A172 (cell line): ENCODE measurements at places on chromosomes 6 and 20.
A peak's percentile ranks its signal among the peaks of the same experiment; 100 is the strongest.

GRCh38 chr6:2635911-2636310 is 114.8 kb downstream of the MYLK4 start:
- no peak for DNase-seq

- no peak for DNase-seq
Observed at GRCh38 chr6:140370976-140371870, 996.8 kb upstream of the CITED2 start.

GRCh38 chr6:146345598-146345997 is 198.0 kb upstream of the RAB32 start:
- DNase-seq = no peak

DNA sequence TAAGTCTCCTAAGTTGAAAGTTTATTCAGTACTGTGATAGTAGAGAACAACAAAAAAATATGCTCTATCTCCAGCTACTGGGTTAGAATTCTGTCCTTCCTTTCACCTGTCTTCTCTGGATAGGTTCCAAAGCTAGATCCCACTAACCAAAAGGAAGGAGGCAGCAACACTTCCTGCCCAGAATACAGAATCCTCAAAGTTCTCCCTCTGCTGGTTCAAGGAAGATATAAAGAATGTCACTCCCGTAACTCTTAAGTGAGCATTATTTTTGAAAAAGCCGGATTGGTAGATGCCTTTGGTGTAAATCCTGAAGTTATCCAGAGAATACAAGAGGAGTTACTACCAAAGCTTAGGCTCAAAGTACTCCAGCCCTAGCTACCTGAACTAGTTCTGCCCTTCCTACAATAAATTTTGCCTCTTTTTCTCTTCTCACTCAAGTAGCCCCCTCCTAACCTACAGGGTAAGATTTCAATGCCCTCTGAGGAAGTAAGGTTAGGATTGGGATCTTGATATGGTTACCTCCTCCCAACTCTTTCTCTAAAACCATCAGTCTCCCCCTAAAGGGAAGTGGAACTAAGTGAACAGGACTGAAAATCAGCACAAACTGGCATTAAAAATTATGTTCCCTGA is 26.0 kb upstream of the CRIP3 start:
- peak; percentile 68 for DNase-seq

DNA sequence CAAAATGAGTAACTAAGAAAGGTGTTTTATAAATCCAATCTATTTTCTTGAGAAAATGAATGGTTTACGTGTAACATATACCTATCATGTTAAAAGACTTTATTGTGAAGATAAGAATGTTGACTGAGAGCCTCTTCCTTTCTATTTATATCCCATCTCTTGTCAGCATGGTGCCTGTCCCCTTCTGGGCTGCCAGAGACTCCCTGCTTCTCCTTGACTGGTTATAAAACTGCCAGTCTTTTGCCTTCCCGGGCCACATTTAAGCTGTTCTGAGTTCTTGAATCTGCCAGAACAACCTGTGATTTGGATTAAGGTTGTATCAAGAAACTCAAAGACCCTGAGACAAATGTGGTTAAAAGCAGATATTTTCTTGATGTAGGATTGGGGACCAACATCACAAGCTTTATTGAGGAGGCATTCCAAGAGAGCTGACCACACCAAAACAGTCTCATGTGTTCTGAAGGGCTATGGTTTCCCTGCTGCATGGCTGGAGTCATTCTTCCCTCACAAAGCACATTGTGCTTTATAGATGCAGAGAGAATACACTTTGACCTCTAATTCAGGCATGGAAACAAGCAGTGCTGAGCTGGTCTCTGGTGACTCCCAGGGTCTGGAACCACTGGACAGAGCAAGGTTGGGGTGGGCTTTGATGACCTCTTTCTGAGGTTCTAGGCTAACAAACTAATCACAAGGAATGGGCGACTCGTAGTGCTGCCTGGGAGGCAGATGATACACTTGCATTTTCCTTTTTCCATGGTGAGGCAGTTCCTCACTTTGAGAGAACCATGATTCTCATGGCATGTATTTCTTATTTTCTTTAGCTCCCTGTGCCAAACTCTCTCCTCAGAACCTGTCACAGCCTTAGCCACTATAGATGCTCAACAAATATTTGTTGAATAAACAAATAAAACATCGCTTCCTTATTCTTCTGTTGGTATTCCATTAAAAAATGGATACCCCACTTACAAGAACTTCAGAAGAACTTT is 205.0 kb upstream of the PREP start:
- DNase-seq = no peak

DNA sequence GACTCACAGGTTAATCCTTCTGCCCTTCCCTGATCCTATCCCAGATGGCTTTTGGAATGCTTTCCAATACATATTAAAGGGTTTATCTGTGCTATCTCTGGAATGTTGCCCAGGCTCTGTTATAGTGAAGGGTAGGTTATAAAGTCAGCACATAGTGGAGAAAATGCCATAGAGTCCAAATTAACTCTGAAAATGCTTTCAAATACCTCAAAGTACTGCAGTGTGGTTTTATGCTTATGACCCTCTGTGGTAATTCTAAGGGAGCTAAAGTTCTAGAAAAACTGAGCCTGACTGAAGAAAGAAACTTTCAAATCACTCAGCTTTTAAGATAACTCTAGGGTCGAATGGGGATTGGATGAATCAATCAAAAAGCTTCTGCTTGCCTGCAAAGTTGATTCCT is 159.8 kb downstream of the PLCB1 start:
- DNase-seq = no peak

GRCh38 chr6:46407246-46407645 is 84.0 kb downstream of the RCAN2 start:
- no peak for DNase-seq
